ENCODE measurements at places on chromosomes 2 and 18.

GRCh38 chr2:121825003-121825950 is 69.8 kb downstream of the TSN start:
- DNase-seq: no peak

DNA sequence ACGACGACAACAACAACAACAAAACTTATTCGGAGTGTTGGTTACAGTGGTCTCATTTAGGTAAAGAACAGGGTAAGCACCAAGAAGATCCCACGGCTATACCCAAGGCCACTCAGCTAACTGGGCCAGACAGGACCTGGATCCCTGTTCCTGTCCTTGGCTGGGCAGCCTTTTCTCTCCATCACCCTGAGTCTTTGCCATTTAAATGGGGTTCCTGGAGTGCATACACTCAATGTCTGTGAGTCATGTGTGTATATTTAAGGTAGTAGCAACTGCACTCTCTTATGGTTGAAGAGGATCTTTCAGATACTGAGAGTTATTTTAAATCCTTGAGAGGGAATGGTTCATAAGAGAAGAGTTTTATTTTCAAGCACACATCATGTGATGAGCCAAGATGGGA is 35.3 kb downstream of the ADCYAP1 start:
- no peak for DNase-seq

- no peak for DNase-seq
Measured at GRCh38 chr2:150640039-150640438, 152.6 kb upstream of the RND3 start.

DNA sequence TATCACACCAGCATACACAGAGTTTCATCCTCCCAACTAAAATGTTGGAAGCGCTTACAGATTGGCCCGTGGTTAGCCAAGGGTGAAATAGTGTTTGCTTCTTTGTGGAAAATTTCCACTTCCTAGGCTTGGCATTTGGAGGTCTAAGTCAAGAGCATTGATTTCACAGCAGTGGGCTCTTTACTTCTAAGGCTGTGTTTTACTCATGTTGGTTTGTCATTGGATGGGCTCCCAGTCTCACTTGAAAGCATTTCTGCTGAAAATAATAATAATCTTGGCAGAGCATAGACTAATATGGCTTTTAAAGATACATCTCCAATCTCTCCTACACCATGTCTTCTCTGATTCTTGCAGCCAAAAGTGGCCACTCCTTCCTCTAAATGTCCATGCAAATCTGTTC is 82.9 kb downstream of the DYNAP start:
- no peak for DNase-seq

DNA sequence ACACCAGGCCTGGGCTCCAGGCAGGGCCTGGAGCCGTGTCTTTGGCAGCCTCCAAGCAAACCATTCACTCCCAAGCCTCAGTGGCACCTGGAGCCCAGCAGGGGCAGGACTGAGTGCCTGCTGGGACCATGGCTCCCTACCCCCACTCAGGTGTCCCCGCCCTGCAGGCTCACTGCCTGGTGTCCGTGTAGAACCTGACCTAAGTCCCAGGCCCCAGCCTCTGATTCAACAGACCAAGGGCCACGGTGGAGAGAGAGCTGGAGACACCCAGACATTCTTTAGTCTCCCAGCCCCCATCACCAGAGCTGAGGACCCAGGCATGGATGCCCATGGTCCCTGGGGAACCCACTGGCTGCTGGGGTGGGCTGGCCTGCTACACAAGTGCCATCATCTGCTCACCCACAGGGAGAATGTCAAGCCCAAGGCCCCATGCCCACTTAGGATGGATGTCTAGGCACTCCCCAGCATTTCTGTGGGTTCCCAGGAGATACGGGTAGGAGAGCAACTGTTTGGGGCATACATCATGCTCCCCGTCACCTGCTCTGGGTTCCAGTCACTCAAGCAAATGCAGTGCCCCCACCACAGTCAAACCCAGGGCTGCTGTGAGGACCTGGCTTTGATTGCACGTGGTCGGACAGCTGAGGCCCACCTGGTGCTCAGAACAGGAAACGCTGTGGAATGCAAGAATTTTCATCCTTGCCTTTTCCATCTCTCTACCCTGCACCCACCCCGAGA is 42.9 kb upstream of the ATG16L1 start:
- peak; percentile 75 for DNase-seq

DNA sequence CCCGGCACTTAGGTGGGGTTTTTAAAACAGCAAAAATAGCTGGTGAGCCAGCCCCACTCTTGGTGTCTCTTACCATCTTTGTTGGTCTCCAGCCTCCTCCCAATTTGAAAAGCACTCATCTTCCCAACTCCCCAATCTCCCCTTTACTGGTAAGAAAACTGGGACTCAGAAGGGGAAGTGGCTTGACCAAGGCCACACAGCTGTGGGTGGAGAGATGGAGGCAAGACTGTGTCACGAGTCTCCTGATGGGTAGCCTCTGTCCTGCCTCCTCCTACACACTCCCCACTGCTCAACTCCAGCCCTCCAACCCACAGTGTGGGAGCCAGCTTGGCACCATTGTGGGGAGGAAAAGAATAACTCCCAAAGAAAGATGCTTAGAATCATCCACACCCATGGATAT is 140.4 kb downstream of the SMAD2 start:
- DNase-seq: no peak

All from H54 (cell line).